ENCODE measurements at places on chromosomes 4 and X. TPM values are rescaled to one million over a fixed set of nuclear protein-coding genes. Genes with fewer than 3 reads are reported as not detected.

OTUD5 gene
- total RNA-seq, result 69.1 TPM

MAGEE2 gene
- not detected for total RNA-seq

NAA11 gene
- total RNA-seq, result not detected

BMPR1B gene
- 6.0 TPM for total RNA-seq

FANCB gene
- total RNA-seq, result 3.1 TPM

NDST4 gene
- not detected for total RNA-seq

BEND2 gene
- not detected for total RNA-seq

COL25A1 gene
- total RNA-seq, result not detected

FABP2 gene
- not detected for total RNA-seq

ARR3 gene
- total RNA-seq, result not detected

MAGEA9B gene
- total RNA-seq, result not detected

IL9R gene
- total RNA-seq, result 0.08 TPM

RAB41 gene
- not detected for total RNA-seq

RNF128 gene
- 0.03 TPM for total RNA-seq

ETDB gene
- not detected for total RNA-seq

OPRPN gene
- not detected for total RNA-seq

ODAPH gene
- not detected for total RNA-seq

GRIA2 gene
- not detected for total RNA-seq

SLC6A14 gene
- not detected for total RNA-seq

SLC34A2 gene
- 0.05 TPM for total RNA-seq

LNX1 gene
- not detected for total RNA-seq

KLKB1 gene
- not detected for total RNA-seq

CDX4 gene
- not detected for total RNA-seq

FRMPD3 gene
- total RNA-seq, result 0.12 TPM

VCX gene
- total RNA-seq, result not detected

KLHL5 gene
- 61.0 TPM for total RNA-seq

SLC26A1 gene
- 0.26 TPM for total RNA-seq

ZBTB49 gene
- 2.7 TPM for total RNA-seq

TKTL1 gene
- 0.13 TPM for total RNA-seq

GAGE12F gene
- total RNA-seq, result not detected

STATH gene
- total RNA-seq, result not detected

TEX13B gene
- total RNA-seq, result 0.08 TPM

SPARCL1 gene
- not detected for total RNA-seq

GLRA3 gene
- total RNA-seq, result 0.05 TPM

WAS gene
- total RNA-seq, result 0.31 TPM

DCAF8L2 gene
- not detected for total RNA-seq

SMIM10L2A gene
- 0.22 TPM for total RNA-seq

TRO gene
- total RNA-seq, result 0.87 TPM

MUC7 gene
- not detected for total RNA-seq

HNRNPH2 gene
- total RNA-seq, result 58.0 TPM

FDCSP gene
- not detected for total RNA-seq

UCHL1 gene
- 837 TPM for total RNA-seq

NLGN4X gene
- 0.04 TPM for total RNA-seq

ZFP42 gene
- not detected for total RNA-seq

NRK gene
- not detected for total RNA-seq

ENPEP gene
- total RNA-seq, result 0.06 TPM

PRR32 gene
- total RNA-seq, result not detected

All from A549 treated with dexamethasone at 1 μM for 4 hours (cell line).